IPS DF 6.9 (cell line): ENCODE measurements at places on chromosomes 6 and 20.

DNA sequence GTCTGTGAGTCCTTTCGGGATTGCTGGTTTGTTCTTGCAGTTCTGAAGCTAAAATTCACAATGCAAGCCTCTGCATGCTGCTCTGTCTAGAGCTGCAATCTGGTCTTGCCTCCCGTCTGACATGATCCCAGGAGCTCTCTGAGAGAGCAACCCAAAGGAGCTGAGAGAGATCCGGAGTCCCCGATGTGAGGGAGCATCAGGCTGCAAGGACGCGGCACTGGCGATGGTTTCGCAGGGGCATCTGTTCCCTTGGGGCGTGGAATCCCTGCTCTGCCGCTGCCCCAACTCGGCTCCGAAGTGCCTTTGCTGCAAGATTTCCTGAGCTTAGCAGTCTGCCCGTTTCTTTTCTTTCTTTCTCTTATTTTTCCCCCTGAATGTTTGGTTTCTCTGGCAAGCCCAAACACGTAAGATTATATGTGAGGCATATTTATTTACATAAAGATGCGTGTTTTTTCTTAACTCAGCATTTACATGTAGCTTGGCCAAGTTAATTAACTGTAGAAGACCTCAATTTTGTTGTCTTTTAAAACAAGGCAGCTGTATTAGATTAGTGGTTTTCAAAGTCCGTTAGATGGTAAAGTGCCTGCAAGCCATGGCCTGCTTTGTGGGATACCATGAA, 873.0 kb downstream of the KIF16B start:
- DNase-seq = no peak

DNA sequence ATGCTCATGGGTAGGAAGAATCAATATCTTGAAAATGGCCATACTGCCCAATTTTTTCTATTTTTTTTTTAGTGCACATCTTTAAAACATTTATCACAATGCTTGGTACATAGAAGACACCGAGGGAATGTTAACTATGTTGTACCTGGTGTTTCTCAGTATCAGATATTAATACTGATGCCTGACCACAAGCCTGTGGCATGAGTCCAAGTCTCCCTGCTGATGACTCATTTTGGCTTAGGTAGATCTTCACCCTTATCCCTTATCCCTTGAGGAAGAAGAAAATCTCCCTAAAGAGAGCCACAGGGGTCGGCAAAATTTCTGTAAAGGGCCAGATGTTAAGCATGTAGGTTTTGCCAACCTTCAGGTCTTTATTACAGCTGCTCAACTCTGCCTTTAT, 14.5 kb downstream of the CD109 start:
- no peak for DNase-seq

DNA sequence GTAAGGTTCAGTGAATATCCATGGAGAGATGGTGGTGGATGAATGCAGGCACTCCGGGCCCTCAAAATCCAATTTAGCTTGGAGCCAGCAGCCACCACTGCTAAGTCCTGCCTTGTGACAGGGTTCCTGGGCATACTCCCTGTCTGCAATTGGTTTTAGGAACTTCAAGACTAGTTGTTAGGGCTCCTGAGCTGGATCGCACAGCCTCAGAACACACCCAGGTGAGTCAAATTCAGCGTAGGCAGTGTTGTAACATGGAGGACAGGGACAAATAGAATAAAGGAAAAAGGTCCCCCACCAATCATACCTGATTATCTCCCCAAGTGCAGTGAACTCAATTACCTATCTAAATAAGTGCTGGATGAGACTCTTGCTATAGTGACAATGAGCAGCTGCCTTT, 74.6 kb downstream of the PERP start:
- no peak for DNase-seq

GRCh38 chr6:27415898-27416297, 27.3 kb downstream of the ZNF391 start:
- DNase-seq = no peak

- no peak for DNase-seq
Measured at GRCh38 chr6:167797011-167797471, 29.7 kb upstream of the AFDN start.

- DNase-seq = no peak
Measured at GRCh38 chr20:61886721-61887595, 178.7 kb downstream of the TAF4 start.

- no peak for DNase-seq
Measured at GRCh38 chr6:2971420-2972218, at the start of gene SERPINB6. SERPINB6 (minus strand) TSS chr6:2971567; CDS start chr6:2959332, 12,235 bp downstream.

GRCh38 chr6:158609455-158610155, 34.9 kb downstream of the DYNLT1 start:
- no peak for DNase-seq

DNA sequence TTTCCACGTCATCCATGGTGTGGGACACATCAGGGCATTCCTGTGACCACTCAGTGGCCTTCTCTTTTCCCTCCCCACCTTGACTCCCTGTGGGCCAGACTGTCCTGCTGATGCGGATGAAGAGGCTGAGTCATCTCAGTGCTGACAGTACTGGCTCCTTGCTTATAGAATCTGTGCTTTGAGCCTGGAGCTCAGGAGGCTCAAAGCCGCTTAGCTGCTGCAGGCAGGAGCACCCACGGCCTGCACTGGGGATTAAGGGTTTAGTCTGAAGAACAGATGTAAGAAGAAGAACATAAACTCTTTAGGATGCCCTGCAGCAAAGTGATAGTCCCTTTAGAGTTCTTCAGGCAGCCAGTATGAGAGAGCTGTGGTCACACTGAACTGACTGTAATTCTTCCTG, 642.0 kb upstream of the CHD6 start:
- DNase-seq = no peak

GRCh38 chr6:154352898-154353585, 3.6 kb downstream of the IPCEF1 start:
- no peak for DNase-seq

DNA sequence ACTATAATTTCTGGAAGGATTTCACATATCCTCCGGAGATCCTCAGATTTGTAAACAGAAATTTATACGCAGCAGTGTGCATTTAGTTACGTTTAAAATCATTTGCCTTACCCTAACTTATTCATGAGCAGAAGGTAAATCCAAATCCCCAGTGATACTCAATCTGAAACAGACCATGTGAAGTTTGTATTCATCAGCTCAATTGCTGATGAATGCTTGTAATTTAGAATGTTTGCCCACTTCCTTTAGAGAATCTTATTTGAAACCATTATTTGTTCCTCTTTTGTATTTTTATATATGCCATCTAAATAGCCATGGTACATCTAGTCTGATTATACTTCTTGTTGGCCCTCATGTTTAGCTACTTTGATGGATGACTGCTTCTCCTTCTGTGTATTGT, 15.4 kb downstream of the TAAR1 start:
- DNase-seq = no peak

DNA sequence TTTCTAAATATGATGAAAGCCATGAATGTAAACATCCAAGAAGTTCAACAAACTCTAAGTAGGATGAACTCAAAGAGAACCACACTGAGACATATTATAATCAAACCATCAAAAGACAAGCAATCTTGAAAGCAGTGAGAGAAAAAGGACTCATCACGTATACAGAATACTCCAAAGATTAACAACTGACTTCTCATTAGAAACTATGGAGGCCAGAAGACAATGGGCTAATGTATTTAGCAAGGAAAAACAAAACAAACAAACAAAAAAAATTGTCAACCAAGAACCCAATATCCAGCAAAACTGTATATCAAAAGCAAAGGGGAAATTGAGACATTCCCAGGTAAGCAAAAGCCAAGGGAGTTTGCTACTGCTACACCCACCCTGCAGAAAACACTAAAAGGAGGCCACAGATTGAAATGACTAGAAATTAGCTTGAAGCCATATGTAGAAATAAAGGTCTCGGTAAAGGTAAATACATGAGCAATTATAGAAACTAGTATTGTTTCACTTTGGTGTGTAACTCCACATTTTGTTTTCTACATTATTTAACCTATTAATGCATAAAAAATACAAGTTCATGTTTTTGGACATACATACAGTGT, 301.1 kb upstream of the QKI start:
- no peak for DNase-seq

DNA sequence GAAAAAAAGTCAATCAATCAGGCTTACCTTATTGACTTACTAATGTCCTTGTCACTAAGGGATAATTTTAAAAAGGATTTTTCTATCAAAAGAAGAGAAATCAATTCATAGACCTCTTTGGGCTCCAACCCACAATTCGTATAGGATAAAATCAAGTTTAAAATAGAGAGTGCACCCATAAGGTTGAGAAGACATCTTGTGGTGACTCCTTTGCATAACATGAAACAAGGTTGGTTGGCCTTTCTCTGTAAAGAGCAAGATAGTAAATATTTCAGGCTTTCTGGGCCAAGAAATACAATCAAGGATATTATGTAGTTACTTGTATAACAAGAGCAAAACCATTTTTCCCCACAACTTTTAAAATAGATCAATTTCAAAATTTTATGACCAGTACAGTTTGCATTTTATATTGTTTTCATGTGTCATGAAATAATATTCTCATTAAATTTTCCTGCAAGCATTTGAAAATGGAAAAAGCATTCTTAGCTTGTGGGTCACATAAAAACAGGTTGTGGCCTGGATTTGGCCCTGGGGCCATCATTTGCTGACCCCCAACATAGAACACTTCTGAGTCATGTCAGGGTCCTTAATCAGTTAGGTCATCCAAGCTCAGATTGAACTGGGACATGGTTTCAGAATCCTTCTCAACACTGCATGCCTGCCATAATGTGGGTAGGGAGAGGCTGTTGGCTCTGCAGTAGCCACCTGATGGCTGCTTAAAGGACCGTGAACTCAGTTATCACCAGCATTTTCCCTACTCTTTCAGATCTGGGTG, 76.7 kb downstream of the MYB start:
- no peak for DNase-seq

GRCh38 chr6:3232017-3232945, 4.8 kb upstream of the TUBB2B start:
- DNase-seq = no peak

DNA sequence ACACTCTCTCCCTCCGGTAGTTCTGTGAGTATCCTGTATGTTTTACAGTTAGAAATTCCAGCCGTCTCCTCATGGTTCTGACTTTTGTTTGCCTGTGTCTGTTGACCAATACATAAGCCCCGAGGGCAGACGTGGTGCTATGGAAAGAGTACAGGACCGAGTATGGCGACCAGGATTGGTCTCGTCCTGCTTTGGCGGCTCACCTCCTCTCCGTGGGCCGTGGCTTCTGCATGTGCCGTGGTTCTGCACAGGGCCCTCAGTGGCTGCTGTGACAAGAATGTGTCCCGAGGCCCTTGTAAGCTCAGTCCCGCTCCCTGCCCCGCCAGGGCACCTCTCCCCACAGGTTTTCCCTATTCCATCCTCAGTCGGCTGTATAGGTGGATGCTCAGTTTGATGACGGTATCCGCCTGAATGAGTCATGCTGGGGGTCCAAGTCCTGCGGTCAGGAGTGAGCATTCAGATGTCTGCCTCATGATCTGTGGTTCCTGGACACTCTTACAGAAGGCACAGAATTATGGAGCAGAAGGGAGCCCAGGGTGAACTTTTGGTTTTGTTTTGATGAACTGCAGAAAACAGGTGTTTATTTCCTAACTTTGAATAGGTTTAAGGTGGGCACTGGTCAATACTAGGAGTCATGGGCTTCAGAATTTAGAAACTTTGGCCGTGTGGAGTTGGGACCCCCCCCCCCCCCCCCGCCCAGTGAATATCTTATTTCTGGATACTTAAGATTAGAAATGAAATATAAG, 1.2 kb downstream of the ARFGAP1 start:
- DNase-seq = no peak

DNA sequence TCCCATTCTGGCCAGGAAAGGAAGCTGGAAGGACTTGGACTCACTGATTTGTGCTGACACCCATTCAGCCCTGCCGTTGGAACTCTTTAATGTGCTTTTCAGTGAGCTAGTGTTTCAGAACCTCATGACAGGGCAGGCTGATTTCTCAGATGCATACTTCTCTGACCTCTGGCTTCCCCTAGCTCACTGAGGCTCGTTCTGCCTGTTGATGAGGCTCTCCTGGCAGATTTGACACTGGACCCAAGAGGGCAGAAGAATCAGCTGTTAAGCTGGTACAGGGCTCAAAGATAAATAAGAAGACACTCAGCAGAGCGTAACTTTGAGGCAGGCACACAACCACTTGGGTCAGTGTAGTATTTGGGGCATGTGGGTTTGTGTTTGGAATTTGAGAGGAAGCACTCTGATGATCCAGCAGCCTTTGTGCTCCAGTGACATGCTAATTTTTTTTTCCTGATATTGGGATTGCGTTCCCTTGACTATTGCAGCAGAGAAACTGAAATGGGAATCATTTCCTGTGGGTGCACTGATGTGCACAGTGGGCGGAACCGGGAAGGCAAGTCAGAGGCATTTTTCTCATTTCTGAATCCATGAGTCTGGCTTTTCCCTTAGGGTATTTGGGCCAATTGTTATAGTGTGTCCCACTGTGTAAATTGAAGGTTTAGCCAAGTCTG, 80.2 kb downstream of the CARMIL1 start:
- no peak for DNase-seq

GRCh38 chr6:163287626-163288025, 126.9 kb upstream of the QKI start:
- no peak for DNase-seq

DNA sequence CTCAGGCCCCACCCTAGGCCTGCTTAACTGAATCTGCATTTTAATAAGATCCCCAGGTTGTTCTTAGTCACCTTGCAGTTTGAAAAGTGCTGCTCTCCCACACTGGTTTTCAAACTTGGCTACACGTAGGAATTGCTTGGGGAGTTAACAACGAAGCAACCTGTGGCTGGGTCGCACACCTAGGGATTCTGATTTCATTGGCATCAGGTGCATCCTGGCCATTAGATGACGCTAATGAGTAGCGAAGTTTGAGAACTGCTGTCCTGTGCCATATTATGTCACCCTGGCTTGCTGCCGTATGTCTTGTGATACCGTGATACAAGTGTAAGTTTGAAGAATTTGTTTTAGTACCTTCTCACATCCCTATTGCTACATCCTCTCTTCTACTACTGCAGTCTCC, 28.2 kb upstream of the FUCA2 start:
- no peak for DNase-seq

GRCh38 chr20:2508631-2509467, at the start of gene ZNF343:
ZNF343 (minus strand) TSS chr20:2508915; CDS start chr20:2493895, 15,020 bp downstream.
- DNase-seq = no peak

DNA sequence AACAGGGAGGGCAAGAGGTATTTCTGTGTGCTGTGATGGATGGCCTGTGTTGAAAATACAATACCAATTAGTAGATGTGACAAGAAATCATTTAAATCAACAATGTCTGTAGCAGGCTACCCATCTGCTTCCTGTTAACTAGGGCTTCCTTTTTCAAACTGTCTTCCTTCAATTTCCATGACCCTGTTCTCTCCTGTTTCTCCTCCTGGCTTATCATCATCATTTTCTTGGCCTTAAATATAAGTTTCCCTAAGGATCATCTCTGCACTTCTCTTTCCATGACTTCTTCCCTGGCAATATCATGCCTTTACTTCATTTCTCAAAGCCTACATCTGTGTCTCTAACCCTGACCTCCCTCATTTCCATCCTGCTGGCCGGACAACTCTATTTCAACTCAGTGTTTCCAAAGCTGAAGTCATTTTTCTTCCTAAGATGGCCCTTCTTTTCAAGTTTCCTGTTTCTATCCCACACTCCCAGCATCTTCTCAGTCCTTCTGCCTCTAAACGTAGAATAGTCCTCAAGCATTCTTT, 18.2 kb downstream of the ZC2HC1B start:
- no peak for DNase-seq

GRCh38 chr6:41277605-41278004, 8.9 kb downstream of the TREM1 start:
- no peak for DNase-seq

- no peak for DNase-seq
Measured at GRCh38 chr6:162999575-163000285, 272.0 kb downstream of the PACRG start.
